ENCODE measurements at places on chromosomes 2 and 18.
A peak's percentile ranks its signal among the peaks of the same experiment; 100 is the strongest.

- no peaks in the 10 kb centered on the region for H3K36me3 ChIP-seq
- H3K4me1 ChIP-seq = no peaks in the 10 kb centered on the region
- no peaks in the 10 kb centered on the region for H3K27me3 ChIP-seq
- H3K4me3 ChIP-seq = no peak overlapping the region
- DNase-seq = no peak
Measured at GRCh38 chr2:214156971-214157370, 253.9 kb upstream of the VWC2L start.

- no peaks in the 10 kb centered on the region for H3K36me3 ChIP-seq
- no peak overlapping the region for H3K4me3 ChIP-seq
- H3K27me3 ChIP-seq = no peaks in the 10 kb centered on the region
- DNase-seq = peak; percentile 55
Measured at GRCh38 chr2:64338910-64339500, 115.0 kb upstream of the LGALSL start.

- H3K27ac ChIP-seq = no peak overlapping the region
- DNase-seq = peak; percentile 73
- no peak overlapping the region for H3K4me3 ChIP-seq
- no peaks in the 10 kb centered on the region for H3K36me3 ChIP-seq
Measured at GRCh38 chr18:39389800-39390379, 1824.3 kb upstream of the CELF4 start.

- no peaks in the 10 kb centered on the region for H3K27me3 ChIP-seq
- H3K36me3 ChIP-seq = no peaks in the 10 kb centered on the region
- no peak for DNase-seq
- no peak overlapping the region for H3K27ac ChIP-seq
- no peak overlapping the region for H3K4me3 ChIP-seq
Measured at GRCh38 chr2:2083113-2083758, 247.8 kb downstream of the MYT1L start.

GRCh38 chr2:191676790-191677645 is 918 bp upstream of the NABP1 start:
- H3K4me3 ChIP-seq = peak overlapping the region; percentile 84
- peaks cover 8% of the 10 kb centered on the region for H3K36me3 ChIP-seq
- peak overlapping the region; percentile 92 for H3K27ac ChIP-seq
- H3K4me1 ChIP-seq = peaks cover 16% of the 10 kb centered on the region
- H3K27me3 ChIP-seq = no peaks in the 10 kb centered on the region

DNA sequence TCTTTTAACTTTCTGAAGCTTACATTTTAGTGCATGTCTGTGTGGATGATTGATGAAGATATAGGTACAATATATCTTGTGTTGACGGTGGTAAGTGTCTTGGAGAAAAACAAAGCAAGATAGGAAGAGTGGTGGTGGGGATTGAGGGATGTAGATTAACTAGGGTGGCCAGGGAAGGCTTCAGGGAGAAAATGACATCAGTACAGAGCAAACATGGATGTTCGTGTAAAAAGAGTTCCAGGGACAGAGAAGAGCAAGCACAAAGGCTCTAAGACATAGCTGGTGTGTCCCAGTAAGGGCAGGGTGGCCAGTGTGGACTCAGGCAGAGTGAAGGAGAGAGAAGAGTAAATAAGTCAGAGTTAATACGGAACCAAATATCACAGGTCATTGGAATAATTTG is 2.7 kb upstream of the CERS6 start:
- no peak overlapping the region for H3K27ac ChIP-seq
- no peak overlapping the region for H3K4me3 ChIP-seq
- H3K4me1 ChIP-seq = peaks cover 14% of the 10 kb centered on the region
- no peaks in the 10 kb centered on the region for H3K27me3 ChIP-seq
- H3K36me3 ChIP-seq = no peaks in the 10 kb centered on the region

GRCh38 chr2:217939220-217939619 is 63.6 kb downstream of the TNS1 start:
- peaks cover 12% of the 10 kb centered on the region for H3K4me1 ChIP-seq
- no peak overlapping the region for H3K27ac ChIP-seq
- H3K4me3 ChIP-seq = no peak overlapping the region
- peaks cover 1% of the 10 kb centered on the region for H3K27me3 ChIP-seq
- H3K36me3 ChIP-seq = no peaks in the 10 kb centered on the region
- no peak for DNase-seq

DNA sequence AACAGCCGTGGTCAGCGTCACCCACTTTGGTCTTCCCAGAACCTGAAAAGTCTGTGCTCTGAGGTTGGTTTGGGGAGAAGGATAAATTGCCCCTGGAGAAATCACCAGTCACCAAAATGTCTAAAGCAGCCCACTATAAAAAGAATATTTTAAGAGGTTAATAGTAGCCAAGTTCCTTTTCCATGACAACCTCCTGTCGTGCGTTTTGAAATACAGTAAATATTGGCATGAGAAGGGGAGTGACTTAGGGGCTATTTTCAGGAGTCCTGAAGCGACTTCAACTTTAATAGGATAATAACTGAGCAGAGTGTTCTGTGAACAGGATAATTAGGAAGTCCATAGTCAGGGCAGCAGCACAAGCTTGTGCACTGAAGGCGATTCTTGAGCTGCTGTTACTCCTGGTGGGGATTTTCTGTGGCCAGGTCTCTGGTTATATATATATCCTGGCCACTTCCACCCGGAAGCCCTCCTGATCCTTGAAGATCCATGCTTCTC is 49.3 kb downstream of the RNF144A start:
- no peak overlapping the region for H3K27ac ChIP-seq
- DNase-seq = no peak
- no peak overlapping the region for H3K4me3 ChIP-seq
- peaks cover 20% of the 10 kb centered on the region for H3K27me3 ChIP-seq
- H3K4me1 ChIP-seq = no peaks in the 10 kb centered on the region

- peak overlapping the region; percentile 98 for H3K27ac ChIP-seq
- H3K36me3 ChIP-seq = peaks cover 7% of the 10 kb centered on the region
- peaks cover 46% of the 10 kb centered on the region for H3K4me1 ChIP-seq
- DNase-seq = no peak
- peak overlapping the region; percentile 87 for H3K4me3 ChIP-seq
Measured at GRCh38 chr2:187550857-187551256, 3.4 kb downstream of the TFPI start.

DNA sequence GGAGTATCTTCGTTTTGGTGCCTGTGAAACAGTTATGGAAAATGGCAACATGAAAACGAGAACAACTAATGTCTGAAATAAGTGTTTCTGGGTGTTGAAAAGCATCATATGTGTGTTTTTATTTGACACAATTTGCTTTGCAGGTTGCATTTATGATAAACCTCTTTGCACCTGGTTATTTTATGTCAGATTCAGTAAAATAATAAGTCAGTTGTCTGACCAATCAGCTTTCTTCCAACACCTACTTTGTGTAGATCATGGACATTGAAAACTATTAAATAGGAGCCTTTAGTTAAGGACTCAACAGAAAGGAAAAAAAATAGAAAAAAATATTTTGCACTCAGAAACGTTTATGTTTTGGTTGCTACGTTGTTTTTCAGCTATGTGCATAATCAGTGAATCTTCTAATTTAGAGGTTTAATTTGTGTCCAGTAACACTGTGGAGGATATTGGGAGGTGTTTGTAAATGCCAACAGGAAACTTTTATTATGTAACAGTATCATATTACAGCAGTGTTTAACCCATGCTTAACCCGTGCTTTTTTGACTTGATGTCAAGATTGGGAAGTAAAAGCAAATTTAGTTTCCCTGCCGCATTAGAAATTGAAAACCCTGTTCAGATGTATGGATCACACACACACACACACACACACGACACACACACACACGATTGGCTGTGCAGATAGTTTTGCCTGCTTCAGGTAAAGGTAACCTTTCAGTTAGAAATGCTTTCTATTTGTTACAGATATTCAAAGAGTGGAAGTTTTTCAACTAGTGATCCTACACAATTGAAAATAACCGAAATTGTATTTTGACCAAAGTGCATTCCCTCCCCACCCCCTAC is 2.6 kb downstream of the PKP4 start:
- H3K27ac ChIP-seq = peak overlapping the region; percentile 94
- peak overlapping the region; percentile 84 for H3K4me3 ChIP-seq
- DNase-seq = peak; percentile 32
- H3K27me3 ChIP-seq = no peaks in the 10 kb centered on the region

DNA sequence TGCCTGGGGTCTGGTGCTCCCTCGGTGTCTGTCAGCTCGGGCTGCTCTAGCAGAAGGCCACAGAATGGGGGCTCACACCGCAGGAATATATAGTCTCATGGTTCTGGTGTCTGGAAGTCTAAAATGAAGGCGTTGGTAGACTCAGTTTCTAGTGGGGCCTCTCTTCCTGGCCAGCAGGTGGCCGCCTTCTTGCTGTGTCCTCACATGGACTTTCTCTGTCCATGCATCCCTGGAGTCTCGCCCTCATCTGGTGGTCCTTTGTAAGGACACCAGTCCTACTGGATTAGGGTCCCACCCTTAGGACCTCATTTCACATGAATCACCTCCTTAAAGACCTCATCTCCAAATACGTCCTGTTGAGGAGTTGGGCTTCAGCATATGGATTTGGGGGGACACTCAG is 65.7 kb downstream of the RRM2 start:
- peak; percentile 27 for DNase-seq
- H3K4me3 ChIP-seq = no peak overlapping the region
- no peak overlapping the region for H3K27ac ChIP-seq
- no peaks in the 10 kb centered on the region for H3K36me3 ChIP-seq
- no peaks in the 10 kb centered on the region for H3K27me3 ChIP-seq

DNA sequence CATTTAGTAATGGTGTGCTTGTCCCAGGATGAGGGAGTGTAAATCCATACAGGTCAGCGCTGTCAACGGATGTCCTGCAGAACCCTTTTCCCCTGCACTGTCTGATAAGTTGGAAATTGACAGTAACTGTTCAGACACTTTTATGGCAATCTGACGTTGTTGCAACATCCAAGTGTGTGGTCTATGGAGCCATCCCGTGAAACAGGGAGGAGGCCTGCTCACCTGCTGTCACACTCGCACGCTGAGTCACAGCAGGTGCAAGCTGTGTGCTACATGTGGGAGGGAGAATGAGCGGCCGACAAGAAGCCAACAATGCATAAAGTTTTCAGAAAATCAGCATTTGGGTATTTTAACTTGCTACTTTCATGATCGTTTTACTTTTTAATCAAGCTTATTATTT is 43.7 kb upstream of the RMDN2 start:
- H3K4me3 ChIP-seq = no peak overlapping the region
- peaks cover 9% of the 10 kb centered on the region for H3K27me3 ChIP-seq
- H3K27ac ChIP-seq = no peak overlapping the region
- peak; percentile 56 for DNase-seq

DNA sequence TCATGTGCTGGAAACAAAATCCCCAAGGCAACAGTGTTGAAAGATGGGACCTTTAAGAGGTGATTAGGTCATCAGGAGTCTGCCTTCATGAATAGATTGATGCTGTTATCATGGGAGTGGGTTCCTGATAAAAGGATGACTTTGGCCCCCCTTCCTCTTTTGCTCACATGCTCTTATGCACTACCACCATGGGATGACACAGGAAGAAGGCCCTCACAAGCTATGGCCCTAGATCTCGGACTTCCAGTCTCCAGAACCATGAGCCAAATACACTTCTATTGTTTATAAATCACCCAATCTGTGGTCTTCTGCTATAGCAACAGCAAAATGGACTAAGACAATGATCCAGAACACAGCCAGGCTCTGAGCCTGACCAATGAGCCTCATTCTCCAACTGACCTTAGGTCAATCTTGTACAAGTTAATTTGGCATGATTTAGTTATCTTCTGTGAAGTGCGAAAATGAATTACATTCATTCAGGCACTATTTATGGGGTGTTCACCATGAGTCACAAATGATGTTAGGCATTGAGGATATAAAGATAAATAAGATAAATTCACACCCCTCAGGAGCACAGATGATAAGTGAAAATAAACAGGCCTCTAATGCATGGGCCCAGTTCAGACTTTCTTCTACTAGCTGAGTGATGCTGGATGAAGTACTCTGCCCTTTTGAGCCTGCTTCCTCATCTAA is 37.7 kb upstream of the NT5C1B start:
- no peak overlapping the region for H3K27ac ChIP-seq
- H3K27me3 ChIP-seq = no peaks in the 10 kb centered on the region
- peaks cover 29% of the 10 kb centered on the region for H3K4me1 ChIP-seq

Data from MCF 10A (cell line).